ENCODE measurements at places on chromosomes 11 and 22. TPM values are rescaled to one million over a fixed set of nuclear protein-coding genes. Genes with fewer than 3 reads are reported as not detected.

Gene APOA4
- total RNA-seq, result not detected

Gene MOGAT2
- not detected for total RNA-seq

Gene TTC36
- 1.3 TPM for total RNA-seq

Gene CD3G
- not detected for total RNA-seq

Gene TPBGL
- under 0.01 TPM for total RNA-seq

Gene OR51E1
- total RNA-seq, result not detected

Gene CXCR5
- total RNA-seq, result not detected

Gene LIF
- 46.1 TPM for total RNA-seq

Gene OR6A2
- total RNA-seq, result 0.26 TPM

Gene DDI1
- not detected for total RNA-seq

Gene EXPH5
- total RNA-seq, result 0.26 TPM

Gene EMID1
- not detected for total RNA-seq

Gene BIK
- total RNA-seq, result not detected

Gene NCF4
- not detected for total RNA-seq

Gene BRMS1
- 28.1 TPM for total RNA-seq

Gene GP1BB
- total RNA-seq, result 4.3 TPM

Gene ADM
- 440 TPM for total RNA-seq

Gene MS4A7
- not detected for total RNA-seq

Gene FOLH1
- total RNA-seq, result not detected

Gene OR10A2
- not detected for total RNA-seq

Gene LRRN4CL
- 4.9 TPM for total RNA-seq

Gene CBX7
- total RNA-seq, result 8.2 TPM

Gene PATE2
- 0.20 TPM for total RNA-seq

Gene KRTAP5-8
- not detected for total RNA-seq

Measured in smooth muscle cell of the pulmonary artery (primary cell).